ENCODE measurements at places on chromosomes 3 and 15.

DNA sequence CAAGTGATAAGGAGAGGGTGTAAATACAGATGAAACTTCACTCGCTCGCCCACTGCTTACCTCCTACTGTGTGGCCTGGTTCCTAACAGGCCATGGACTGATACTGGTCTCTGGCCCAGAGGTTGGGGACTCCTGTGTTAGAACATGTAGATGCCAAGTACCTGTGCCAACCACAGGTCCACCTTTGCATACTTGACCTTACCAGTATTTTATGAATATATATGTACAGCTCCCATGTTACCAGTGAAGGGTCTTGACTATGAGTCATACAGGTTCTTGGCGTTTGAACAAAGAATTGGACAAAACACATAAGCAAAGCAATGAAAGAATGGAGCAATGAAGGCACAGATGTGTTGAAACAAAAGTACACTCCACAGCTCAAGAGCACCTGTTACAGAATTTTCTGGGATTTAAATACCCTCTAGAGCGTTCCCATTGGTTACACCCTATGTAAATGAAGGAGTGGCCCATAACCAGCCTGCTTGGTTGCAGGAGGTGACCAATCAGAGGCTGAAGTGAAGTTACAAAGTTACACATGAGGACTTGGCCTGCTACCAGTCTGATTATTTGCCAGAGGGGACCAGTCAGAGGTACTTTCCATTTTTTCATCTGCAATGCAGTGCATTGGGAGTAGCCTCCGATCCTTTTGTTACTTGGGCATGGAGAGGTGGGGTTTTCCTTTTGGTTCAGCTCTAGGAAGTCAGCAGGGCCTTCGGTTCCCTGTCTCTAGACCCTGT, 1.7 kb upstream of the GFM1 start:
- DNase-seq = no peak

GRCh38 chr15:41169781-41170180, 53.7 kb upstream of the INO80 start:
- DNase-seq = no peak

- DNase-seq = peak; percentile 84
Measured at GRCh38 chr3:114290911-114291901, 2.6 kb upstream of the TIGIT start.

DNA sequence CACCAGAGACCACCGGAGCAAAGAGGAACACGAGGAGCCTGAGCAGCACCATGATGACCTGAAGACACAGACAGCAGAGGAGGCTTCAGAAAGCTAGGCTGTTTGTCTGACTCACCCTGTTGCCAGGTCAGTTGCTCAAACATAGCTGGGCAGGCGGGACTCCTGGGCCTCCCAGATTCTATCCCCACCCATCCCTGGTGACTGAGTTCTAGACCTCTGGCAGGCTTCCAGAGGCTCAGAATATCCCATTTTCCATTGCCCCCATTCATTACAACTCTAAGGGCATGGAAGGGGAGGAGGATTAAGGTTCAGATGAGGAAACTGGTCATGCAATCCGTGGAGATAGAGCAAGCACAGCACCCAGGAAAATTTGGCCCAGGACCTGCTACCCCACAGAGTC, at the start of gene CDHR4:
Gene CDHR4 (minus strand): TSS at position 113 of the 400 bp plus-strand sequence. CDS start 61 bp downstream, at position 52.
- DNase-seq = no peak

DNA sequence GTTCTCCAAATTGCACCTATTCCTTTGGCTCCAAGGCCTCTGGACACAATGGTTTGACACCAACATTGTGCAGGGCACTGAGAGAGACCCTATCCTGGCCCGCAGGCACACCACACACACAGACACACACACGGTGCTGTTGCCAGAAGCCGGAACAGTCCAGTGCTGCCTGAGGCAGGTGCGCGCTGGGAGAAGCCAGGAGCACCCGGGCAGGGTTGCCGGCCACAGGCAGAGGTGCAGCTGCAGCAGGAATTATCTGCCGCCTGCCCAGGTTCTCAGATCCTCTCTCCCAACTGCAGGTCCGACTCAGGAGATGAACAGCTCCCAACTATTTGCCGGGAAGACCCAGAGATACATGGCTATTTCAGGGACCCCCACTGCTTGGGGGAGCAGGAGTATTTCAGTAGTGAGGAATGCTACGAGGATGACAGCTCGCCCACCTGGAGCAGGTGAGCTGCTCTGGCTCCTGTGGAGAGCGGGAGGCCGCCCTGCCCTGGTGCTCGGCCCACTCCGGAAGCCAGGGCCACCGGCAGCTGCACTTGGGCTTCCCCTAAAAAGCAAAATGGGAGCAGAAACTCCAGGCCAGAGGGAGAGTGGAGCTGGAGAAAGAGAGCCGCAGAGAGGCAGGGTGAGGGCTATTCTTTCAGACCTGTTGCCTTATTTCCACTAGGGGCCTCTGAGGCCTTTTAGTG, 42.9 kb downstream of the CHDH start:
- DNase-seq = no peak

DNA sequence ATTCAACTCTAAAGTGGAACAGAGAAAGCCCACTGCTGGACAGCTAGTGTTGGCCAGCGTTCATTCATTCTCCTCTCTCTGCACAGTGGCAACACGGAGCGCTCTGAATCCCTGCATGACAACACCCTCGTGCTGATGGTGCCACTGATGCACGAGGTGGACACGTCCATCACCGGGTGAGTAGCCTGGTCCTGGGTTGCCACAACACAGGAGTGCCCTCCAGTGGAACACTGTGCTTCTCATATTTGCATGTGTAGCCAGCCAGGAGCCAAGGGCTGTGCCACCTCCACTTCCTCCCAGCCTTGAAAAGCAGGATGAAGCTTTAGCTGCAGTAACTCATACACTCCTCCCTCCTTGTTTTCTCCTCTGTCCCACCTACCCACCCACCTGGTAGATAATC, 120.0 kb upstream of the CTDSPL start:
- DNase-seq = no peak

GRCh38 chr3:26460985-26461384, 161.6 kb upstream of the LRRC3B start:
- DNase-seq = no peak

- no peak for DNase-seq
Measured at GRCh38 chr15:50562735-50563640, 16.5 kb upstream of the USP50 start.

GRCh38 chr3:30964612-30965011, 70.2 kb upstream of the GADL1 start:
- no peak for DNase-seq

DNA sequence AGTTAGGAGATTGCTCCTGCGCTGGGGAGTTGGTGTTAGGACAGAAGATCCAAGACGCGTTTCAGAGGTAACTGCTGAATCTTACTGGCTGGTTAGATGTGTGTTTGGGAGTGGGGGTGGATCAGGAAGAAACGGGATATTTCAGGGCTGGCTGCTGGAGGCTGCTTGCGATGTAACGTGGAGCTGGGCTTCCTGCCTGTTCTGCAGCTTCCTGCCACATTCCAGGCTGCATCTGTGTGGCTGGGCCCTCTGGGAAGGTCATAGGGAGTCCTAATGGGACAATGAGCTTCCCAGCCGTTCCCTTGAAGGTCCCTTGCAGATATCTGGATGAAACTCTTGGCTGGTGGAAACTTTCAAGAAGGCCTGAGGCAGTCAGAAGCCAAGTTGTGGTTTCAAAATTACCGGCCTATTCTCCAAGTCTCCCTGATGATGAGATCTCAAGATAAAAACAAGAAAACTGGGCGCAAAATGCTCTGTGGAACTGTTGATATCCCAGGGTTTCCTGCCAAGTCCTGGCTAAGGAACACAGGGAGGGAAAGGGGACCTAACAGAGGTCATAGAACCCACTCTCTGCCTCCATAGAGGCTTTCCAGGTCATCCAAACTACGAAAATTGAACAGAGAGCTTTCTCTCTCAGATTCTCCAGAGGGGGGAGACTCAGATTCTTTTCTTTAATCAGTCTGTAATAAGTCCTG, 67.0 kb downstream of the NOX5 start:
- no peak for DNase-seq

DNA sequence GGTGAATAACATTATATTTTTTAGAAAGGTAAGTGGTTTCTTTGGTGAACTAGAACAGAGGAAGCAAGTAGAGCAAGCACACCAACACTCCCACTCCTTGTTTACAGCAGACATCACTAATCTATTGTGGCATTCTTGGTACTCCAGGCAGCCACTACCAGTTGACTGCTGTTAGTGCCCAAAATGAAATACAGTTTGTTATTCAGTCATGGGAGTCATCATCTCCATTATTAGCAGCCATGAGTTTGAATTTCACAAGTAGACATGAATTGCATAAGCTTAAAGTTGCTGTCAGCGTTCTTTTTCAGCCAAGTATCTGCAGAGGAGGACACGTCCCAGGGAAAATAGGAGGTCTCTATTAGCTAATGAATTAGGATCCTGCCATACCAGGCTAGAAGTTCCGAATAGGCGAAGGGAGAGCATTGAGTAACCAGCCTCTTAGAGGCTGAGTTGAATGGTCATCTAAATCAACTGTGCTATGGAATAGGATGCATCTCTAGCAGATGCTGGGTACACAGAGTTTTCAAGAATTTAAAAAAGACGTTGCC, 252.7 kb upstream of the ICE2 start:
- DNase-seq = no peak

- DNase-seq = no peak
Measured at GRCh38 chr3:126446301-126446700, 29.4 kb downstream of the ZXDC start.

DNA sequence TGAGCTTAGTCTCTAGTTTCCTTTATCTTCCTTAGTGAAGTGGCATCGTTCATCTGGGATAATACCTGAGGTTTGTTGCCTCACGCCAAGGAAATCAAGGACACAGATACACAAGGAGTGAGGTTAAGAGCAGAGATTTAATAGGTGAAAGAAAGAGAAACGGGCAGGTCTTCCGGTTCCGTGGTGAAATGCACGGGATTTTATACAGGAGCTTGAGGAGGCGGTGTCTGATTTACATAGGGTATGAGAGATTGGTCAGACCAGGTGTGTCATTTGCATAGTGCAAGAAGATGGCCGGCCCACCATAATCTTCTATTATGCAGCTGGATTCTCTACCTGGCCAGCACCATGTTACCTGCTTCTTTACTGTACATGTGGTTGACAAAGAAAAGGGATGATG, 17.2 kb downstream of the ARRDC4 start:
- DNase-seq = no peak

DNA sequence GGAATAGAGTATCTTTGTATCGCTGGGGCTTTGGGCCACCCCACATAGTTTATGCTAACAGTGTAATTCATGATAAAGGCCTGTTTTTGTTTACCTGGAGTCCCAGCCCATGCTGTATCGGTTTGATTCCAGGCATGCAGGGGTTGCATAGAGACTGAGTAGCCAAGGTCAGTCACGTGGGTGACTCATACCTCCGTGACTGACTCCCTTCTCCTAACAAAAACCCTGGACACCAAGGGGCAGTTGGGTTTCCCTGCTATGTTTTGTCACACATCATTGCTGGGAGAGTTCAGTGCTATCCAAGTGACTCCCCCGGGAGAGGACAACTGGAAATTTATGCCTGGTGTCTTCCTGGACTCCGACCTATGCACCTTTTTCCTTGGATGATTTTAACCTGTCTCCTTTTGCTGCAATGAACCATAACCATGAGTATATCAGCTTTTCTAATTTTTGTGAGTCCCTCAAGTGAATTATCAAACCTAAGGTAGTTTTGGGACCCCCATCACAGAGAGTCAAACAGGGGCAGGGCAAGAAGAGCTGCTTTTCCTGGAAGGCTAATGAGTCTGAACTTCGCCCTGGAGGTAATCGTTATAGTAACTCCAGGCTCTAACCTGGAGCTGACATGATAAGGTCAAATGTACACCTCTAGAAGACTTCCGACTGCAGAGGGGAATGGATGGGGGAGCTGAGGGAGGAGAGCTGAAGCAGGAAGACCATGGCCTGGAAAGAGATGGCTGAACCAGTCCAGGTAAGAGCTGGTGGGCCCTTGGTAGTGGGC, 57.0 kb downstream of the SRGAP3 start:
- DNase-seq = no peak

- no peak for DNase-seq
Measured at GRCh38 chr15:69784798-69785566, 312.7 kb downstream of the TLE3 start.

GRCh38 chr15:73550190-73550589, 83.0 kb downstream of the NPTN start:
- DNase-seq = no peak

DNA sequence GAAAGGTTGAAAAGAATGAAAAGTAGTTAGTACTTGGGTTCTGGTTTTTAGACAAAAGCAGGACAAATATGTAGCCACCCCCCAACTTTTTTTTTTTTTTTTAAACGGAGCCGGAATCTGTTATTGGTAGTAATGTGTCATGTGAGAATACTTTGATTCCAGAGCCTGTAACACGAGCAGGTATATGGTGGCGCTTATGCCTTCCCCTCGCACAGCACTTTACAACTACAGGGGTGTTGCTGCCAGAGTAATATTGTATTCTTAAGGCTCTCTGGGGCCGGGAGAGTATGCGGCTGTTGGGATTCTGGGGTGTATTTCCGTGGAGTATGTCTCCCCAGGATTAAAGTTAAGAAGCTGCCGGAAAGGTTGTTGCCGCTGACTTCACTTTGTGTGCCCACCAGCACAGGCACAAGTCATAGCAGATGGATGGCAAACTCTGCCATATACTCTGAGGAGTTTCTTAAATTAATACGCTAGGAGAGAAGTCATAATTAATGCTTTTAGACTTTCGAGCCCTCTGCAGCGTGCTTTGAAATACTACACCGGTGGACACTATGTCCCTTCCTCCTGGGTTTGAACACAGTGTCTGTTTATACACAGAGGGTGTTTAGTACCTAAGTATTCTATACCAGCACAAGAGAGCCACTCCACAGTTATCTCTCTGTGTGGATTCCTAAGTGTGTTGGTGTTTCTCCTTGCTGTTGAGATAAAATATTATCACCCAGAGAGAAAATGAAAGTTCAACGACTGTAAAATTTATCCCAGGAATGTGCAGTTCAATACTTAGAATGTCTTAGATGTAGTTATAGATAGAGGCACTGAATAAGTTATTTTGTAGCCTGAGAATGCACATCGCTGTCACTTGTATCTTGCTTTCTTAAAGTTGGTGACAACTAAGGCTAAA, 1.4 kb downstream of the MBNL1 start:
- peak; percentile 26 for DNase-seq

DNA sequence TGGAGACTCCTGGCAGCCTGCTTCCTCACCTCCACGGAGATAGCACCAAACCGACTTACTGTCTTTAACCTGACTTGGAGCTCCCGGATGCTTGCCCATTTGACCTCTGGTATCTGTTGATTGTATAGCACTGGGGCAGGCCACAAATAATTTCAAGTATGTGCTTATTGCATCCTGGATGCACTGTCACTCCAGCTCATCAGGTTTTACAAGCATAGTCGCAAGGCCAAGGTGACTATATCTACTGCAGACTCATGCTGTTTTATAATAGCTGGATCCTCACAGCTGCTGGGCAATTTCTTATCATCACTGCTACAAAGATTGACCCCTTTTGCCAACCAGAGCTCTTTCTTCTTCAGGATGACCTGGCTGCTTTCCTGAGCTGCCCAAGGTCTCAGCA, 45.6 kb downstream of the PEX5L start:
- no peak for DNase-seq

All from activated CD4-positive, alpha-beta T cell treated with anti-CD3 and anti-CD28 coated beads for 4 hours (primary cell).